SJSA1 (cell line): ENCODE measurements at places on chromosomes 3 and 15. TPM values are rescaled to one million over a fixed set of nuclear protein-coding genes. Genes with fewer than 3 reads are reported as not detected.

DNA sequence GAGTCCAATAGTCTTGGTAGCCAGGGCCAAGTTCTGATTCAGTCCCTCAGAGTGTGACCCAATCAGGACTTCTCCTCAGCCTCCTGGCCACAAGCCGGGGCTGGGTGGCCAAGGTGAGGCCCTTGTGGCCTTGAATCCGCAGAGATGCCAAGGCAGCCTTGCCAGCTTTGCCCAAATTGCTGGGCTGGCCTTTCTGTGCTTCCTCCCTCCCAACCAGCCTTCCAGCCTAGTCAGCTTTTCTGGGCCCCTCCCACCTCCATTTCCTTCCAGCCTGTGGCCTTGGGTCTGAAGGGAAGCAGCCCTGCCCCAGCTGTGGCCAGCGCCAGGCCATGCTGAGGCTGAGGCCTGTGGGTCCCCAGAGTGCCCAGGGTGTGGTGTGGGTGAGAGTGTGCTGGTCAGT lies 34.3 kb upstream of the ANKDD1A start:
- no peak overlapping the region for H3K4me3 ChIP-seq
- no peak for DNase-seq
- no peak overlapping the region for H3K27ac ChIP-seq
- no peaks in the 10 kb centered on the region for H3K27me3 ChIP-seq

DNA sequence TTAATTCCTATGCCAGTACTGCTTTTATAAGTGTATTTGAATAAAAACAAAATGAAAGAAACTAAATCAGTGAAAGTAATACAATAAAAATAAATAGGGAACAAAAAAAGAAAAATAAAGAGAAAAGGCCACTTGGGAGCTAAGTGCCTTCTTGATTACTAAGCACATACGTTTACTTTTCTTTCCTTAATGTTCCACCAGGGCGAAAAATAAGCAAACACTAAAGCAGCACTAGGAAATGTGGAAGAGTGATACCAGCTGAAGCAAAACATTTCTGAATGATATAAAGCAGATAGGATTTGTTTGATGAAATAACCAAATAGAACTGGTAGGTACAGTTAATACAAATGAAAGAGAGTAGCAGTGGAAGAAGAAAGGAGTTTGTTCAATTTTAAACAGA lies 132.8 kb upstream of the ZPLD1 start:
- H3K27ac ChIP-seq: no peak overlapping the region
- H3K36me3 ChIP-seq: no peaks in the 10 kb centered on the region
- DNase-seq: no peak

- H3K27me3 ChIP-seq: no peaks in the 10 kb centered on the region
These were observed 229.7 kb upstream of the TBL1XR1 start for GRCh38 chr3:177426878-177427495.

DNA sequence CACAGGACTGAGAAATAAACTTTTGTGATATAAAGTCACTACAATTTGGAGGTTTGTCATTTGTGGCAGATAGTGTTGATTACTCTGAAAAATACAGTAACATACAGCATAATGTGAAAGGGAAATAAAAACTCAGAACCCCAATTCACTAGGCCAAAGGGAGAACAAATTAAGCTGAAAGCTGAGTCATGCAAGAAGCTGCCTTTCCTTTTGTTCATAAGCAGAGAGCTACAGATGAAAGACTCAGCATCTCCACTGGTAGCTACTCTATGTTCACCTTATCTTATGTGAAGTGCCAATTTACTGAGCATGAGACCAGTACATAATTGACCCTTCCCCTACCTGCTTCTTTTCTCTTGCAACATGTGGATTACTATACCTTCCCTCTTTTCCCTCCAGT lies 19.3 kb upstream of the SLTM start:
- peaks cover 6% of the 10 kb centered on the region for H3K4me1 ChIP-seq
- H3K27me3 ChIP-seq: no peaks in the 10 kb centered on the region
- no peak for DNase-seq
- no peak overlapping the region for H3K4me3 ChIP-seq

LINGO1 gene
- not detected in 2 replicates for total RNA-seq

DNA sequence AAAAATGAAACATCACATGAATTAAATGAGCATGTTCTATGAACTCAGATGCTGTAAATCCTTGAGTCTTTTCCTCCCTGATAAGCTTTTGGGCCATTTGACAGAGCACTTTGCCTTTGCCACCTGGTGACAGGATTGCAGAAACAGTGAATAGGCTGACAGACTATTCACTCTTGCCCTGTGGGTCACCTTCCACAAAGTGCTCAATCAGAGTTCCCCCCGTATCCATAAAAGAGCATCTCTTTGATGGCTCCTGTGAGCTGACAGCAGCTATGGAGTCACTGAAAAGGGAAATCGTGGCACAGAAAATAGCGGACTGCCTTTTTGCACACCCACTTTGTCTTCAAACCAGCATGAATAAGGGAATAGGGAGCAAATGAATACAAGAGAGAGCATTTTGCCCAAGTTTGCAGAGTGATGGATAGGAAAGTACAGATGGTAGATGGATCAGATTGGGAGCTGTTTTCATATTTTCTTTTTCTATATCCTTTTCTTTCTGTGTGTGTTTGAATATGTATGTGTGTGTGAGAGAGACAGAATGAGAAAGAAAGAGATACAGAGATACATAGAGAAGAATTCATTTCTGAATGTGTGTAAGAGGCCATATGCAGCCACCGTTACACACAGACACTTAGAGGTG lies 37.8 kb upstream of the GOLM2 start:
- no peaks in the 10 kb centered on the region for H3K27me3 ChIP-seq
- H3K27ac ChIP-seq: no peak overlapping the region
- no peak overlapping the region for H3K4me3 ChIP-seq
- no peak for DNase-seq
- no peaks in the 10 kb centered on the region for H3K36me3 ChIP-seq
- peaks cover 5% of the 10 kb centered on the region; the same call in 1 of the 2 replicates for H3K4me1 ChIP-seq

IL20RB gene
- 3.2 and 3.6 TPM in 2 replicates for total RNA-seq

DNA sequence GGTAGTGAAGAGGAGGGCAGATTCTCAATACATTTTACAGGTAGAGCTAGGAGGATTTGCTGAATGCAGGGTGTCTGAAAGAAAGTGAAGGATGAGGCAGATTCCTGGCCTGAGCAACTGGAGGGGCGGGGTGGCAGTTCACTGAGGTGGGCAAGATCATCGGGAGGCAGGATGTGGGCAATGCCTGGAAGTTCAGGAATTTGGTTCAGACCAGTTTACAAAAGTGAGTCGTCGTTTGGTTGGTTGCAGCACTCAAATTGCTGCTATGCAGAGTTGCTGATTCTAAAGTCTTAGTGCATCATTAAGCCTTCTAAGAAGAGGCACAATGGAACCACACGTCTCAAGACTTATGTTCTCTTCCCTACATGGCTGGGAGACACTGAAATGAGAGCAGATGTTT lies 134.0 kb downstream of the MFSD1 start:
- no peaks in the 10 kb centered on the region for H3K4me1 ChIP-seq
- H3K36me3 ChIP-seq: no peaks in the 10 kb centered on the region
- DNase-seq: no peak
- H3K27ac ChIP-seq: no peak overlapping the region
- H3K4me3 ChIP-seq: no peak overlapping the region

ZBTB47 gene
- 3.0 and 6.1 TPM in 2 replicates for total RNA-seq
